ENCODE measurements at places on chromosomes 4 and X.

DNA sequence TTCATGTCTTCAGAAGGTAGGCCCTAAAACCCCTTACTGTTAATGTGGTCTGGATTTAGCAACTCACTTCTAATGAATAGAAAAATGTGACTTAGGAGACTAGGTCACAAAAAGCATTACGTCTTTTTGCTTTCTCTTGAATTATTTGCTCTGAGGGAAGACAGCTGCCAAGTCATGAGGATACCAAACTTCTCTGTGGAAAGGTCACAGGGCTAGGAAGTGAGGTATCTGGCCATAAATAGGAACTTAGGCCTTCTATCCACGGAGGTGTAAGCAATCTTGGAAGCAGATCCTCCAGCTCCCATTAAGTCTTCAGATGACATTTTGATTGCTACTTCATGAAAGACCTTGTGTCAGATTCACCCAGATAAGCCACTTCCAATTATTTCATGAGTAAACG is 120.6 kb downstream of the JADE1 start:
- DNase-seq: no peak

GRCh38 chrX:18294893-18295292 is 59.6 kb downstream of the SCML2 start:
- no peak for DNase-seq

DNA sequence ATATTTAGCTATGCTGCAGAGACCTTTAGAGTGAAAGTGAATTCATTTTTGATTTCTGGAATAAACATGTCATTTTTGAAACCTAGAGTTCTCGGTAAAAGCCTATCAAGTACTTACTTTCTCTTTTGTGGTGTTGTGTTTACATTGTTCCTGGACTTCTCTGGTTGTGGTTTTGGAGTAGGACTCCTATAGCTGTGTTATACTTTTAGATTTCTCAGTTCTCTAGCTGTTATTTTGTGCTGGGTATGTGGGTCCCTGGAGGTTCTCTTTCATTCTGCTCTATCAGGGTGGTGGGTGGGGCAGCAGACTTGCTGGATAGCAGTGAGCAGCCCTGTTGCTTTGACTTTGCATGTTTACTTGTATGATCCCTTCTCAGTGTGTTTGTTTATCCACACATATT is 25.6 kb upstream of the MSMO1 start:
- no peak for DNase-seq

- DNase-seq: no peak
Observed at GRCh38 chr4:89072921-89073320, 15.9 kb upstream of the FAM13A start.

GRCh38 chr4:135382280-135382959 is 1180.8 kb upstream of the PABPC4L start:
- no peak for DNase-seq

GRCh38 chrX:154058214-154058997 is 38.7 kb upstream of the IRAK1 start:
- no peak for DNase-seq

- DNase-seq: no peak
Observed at GRCh38 chr4:109985993-109986974, 73.6 kb downstream of the EGF start.

GRCh38 chr4:100828986-100829685 is 311.3 kb upstream of the EMCN start:
- no peak for DNase-seq

DNA sequence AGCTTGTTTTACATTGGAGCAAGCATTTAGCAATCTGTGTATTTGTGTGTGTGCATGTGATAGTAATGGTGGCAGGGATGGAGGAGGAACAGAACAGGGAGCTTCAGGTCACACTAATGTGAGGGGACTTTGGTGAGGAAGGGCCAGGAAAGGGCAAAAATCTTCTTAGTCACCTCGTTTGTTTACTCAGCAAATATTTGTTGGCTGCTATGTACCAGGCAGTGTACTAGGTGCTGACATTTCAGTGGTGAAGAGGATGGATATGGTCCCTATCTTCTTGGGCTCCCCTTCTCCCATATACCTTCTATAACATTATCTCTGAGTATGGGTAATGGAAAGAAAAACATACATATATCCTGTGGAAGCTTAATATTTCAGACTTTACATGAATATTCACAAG is 48.5 kb upstream of the HDAC8 start:
- no peak for DNase-seq

- DNase-seq: no peak
Observed at GRCh38 chr4:48590884-48591283, 100.8 kb downstream of the ZAR1 start.

GRCh38 chrX:35351212-35351611 is 408.6 kb downstream of the FAM47B start:
- DNase-seq: no peak

GRCh38 chr4:125369098-125369497 is 54.3 kb downstream of the FAT4 start:
- DNase-seq: no peak

GRCh38 chr4:17018013-17018412 is 119.6 kb upstream of the LDB2 start:
- DNase-seq: no peak

- no peak for DNase-seq
Observed at GRCh38 chrX:98939456-98939855, 1470.6 kb downstream of the PCDH19 start.

GRCh38 chrX:12563121-12563520 is 228.1 kb upstream of the PRPS2 start:
- no peak for DNase-seq

DNA sequence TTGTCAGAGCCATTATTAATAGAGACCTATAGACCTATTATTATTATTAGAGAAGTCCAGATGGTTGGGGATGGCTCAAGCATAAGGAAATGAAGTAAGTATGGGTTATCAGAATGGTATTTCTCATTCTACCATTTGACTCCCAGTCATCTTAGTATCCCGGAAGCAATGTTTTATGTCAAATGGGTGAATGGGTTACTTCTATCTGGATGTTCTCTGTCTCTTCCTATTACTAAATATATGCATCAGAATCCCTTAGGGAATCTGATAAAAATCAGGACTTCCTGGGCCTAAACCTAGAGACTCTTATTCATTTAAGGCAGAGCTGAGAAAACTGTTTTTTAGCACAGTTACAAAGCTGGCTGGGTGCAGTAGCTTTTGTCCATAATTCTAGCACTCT is 149.9 kb downstream of the SLC10A7 start:
- DNase-seq: no peak

DNA sequence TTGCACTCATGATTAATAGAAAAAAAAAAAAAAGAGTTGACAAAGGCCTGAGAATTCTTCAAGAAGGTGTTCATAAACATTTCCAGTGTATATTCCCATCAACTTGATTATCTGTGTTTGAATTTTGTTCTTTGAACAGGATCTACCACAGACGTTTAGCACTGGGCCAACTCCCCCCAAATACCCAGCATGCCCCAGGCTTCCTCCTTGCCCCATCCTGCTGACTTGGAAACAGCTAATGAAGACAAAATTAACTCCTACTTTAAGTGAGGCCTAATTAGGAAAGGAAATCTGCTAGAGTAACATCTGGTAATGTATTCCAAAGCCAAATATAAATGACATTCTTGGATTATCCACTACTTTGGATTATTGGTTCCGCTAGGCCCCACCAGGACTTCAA is 52.5 kb downstream of the PPARGC1A start:
- DNase-seq: no peak

DNA sequence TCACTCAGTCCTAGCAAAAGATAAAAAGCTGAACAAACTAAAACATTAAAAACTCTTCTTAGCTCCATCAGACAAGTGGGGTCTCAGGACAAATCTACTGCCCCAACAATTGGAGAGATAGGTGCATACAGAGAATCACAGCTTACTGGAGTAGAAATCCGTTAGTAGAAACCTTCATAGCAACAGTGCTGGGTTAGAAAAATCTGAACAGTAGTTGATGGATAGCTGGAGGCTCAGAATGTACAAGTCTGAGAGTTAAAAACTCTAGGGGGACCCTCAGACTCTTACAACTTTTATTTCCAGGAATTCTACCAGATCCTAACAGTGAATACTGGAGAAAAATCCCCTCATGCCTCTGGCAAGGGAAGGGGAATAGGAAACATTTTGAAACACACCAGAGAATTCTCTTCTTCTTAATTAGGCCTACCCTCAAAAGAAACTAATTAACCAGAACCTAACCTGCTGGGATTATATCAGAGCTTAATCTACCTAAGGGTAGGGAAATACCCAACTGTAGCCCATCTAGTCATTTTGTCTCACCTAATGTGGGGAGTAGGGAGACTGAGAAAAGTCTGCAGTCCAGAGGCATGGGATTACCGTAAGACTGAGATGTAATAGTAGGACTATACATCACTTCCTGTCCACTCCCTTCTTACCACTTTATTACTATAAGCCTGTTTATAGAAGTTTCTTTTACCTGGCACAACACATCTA is 165.0 kb upstream of the CTSO start:
- no peak for DNase-seq

GRCh38 chr4:139635966-139636365 is 29.7 kb upstream of the MGST2 start:
- no peak for DNase-seq

- no peak for DNase-seq
Observed at GRCh38 chr4:145280541-145280940, 100.2 kb upstream of the OTUD4 start.

DNA sequence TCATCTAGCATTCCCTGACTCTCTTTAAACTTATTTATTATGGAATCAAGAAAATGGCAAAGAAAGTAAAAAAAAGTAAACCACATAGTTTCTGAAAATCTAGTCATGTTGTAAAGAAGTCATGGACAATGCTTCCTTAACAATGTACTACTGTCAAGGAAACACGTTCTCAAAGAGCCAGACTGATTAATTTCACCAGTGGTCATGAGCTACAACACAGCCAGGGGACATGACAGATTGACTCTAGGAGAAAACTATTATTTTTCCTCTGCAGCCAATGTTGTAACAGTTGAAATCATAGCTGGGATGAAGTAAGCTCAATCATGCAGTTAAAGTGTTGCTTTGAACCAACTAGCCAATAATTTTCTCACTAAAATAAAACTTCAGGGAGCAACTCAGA is 109.2 kb downstream of the MAPK10 start:
- DNase-seq: no peak

- DNase-seq: no peak
Observed at GRCh38 chrX:1593286-1594271, 2.2 kb downstream of the AKAP17A start.

DNA sequence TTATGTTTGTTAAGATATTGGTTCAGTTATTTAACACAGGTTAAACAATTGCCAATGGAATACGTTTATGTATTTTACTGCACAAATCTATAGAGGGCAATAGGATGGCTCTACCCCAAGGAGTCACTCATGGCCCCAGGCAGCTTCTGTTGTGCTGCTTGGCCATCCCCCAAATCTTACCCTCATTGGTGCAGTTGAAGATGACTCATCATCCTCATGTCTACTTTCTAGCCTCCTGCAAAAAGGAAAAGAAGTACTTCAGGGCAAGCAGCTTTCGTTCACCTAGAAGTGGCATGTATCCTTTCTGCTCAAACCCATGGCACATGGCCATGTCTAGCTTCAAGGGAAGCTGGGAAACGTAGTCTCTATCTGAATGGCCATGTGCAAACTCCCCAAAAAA is 14.2 kb downstream of the PHOX2B start:
- DNase-seq: no peak

DNA sequence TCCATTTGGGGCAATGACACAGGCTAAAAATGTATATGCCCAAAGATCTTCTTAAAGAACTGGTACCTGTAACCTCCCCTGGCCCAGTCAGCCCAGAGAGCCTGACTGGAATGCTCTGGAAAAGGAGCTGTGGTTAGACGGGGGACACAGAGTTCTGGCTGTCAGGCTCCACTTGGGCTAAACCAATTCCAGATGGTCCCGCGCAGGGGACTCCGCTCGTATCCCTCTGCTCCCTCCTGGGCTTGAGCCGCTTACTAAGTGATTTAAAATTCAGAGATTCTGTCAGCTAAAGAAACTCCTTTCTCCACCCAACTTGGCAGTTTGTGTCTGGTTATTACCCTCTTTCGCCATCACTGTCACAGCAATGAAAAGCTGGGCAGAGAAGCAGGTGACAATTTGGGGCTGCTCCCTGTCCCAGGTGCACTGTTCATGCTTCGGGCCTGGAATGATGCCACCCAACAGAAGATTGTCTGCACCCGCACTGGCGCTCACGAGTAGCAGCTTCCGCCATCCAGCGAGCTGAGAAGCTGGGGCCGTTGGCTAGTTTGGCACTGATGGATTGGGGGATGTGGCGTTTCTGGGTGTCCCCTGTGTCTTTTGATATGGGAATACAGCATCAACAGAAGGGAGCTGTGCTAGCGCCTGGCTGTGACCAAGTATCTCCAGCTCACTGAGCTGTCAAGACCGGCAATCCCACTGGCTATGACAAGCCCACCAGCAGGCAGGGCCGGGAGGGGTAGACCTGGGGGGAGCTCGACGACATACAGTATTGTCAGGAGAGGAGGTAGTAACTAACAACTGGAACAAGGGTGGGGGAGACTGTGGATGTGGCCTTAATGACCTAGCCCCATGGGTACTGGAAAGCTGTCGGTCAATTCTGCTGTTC is 6.7 kb upstream of the IRAK1 start:
- no peak for DNase-seq

- no peak for DNase-seq
Observed at GRCh38 chr4:176814770-176815169, 22.0 kb upstream of the VEGFC start.

DNA sequence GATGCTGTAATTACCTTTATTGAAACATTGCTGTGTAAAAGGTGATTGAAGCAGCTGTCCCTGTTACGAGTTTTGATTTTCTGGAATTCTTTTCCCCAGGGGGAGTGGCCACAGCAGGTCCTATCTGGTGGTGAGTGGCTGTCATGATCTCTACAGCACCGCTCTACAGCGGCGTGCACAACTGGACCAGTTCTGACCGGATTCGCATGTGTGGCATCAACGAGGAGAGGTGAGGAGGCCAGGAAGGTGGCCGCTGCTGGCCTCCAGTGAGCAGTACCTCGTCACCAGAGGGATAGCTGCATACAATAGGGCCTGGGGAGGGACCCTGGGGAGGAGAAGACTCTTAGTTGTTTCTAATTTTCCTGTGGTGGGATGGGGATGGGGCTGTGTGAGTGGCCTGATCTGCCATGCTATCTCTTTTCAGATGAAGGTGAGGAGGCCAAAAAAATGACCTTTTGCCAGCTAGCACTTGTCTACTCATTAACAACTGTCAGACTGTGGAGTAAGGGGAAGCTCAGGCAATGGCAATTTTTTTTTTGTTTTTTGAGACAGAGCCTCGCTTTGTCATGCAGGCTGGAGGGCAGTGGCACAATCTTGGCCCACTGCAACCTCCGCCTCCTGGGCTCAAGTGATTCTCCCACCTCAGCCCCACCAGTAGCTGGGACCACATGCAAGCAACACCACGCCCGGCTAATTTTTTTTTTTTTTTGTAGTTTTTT is 22.8 kb downstream of the BCORL1 start:
- DNase-seq: no peak

DNA sequence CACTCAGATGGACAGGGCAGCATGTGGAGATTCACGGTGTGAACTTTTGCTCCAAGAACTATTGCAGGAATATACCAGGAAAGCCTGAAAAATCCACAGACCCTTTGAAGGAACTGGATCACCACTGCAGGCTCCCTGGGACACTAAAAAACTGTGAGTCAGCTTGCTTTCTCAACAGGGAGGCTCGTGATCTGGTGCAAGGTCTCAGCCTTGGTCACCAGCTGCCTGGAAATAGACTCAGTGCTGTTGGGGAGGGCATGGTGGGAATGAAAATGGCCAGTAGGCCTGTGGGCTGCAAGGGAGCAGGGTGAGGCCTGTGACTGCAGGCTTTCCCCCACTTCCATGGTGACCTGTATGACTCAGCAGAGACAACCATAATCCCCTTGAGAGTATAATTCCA is 426.4 kb upstream of the RPS6KA3 start:
- DNase-seq: no peak
